Activated T-helper 2 cell treated with anti-CD3 and anti-CD28 coated beads, Interferon-gamma antibody, Interleukin-2, Interleukin-4, amounts not matched to agents 10 μg/mL and 5 μg/mL and 100 μg/mL, durations not matched to agents 14 hours and 24 hours and 36 hours (primary cell): ENCODE measurements at places on chromosomes 6 and 20. TPM values are rescaled to one million over a fixed set of nuclear protein-coding genes. Genes with fewer than 3 reads are reported as not detected.

DNA sequence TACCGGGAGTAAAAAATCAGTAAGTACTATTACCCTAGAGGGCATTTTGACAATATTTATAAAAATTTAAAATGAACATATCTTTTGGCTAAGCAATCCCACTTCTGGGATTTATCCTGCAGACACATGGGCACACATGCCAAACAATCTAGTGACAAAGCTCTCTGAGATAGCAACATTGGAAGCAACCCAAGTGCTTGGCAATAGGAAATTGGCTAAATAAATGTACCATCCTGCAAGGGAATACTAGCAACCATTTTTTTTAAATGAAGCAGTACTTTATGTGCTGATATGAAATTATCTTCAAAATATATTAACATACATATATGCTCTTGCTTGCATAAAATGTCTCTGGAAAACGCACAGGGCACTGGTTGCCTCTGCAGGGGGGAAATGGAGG, 133.8 kb downstream of the SNX5 start:
- no peak for DNase-seq

- no peak for DNase-seq
Observed at GRCh38 chr6:100906325-100906724, 25.2 kb upstream of the ASCC3 start.

GRCh38 chr6:5398530-5398929, 137.2 kb downstream of the FARS2 start:
- no peak for DNase-seq

DNA sequence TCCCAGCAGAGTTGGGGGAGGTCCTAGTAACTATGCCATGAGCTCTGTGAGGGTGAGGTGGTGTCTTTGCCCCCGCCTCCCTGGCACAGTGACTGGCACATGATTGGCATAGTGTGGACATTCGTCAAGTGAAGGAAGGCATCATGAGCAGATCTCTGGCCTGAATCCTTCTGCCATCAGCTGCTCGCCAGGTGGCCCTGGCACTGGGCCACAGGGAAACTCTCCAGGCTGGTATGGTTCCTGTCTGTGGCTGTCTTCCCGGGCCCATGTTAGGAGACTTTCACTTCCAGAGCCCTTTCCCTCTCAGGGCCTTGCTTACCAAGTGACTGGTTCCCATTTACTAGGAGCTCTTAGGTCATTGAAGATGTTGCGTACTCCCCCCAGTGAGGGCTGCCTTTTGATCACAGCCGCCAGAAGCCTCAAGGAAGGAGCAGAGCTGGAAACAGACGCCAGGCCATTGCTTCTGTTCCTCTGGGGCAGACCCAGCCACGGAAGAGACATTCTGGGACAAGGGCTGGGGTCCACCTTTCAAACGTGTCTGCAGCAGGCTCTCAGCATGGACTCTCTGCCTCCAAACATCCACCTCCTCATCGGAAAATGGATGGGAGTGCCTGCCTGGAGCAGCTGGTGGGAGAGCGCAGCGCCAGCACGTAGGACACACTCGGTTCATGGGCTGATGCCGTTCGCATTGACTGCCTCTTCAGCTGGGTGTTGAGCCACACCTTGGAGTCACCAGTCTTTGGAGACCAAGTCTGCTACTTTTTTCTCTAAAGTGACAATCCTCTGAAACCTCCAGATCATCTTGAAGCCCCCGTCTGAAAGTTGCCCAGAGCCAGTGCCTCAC, 67.2 kb downstream of the PTPN1 start:
- DNase-seq: no peak

- DNase-seq: peak; percentile 24
Observed at GRCh38 chr6:104940893-104941728, 15.8 kb upstream of the LIN28B start.

DNA sequence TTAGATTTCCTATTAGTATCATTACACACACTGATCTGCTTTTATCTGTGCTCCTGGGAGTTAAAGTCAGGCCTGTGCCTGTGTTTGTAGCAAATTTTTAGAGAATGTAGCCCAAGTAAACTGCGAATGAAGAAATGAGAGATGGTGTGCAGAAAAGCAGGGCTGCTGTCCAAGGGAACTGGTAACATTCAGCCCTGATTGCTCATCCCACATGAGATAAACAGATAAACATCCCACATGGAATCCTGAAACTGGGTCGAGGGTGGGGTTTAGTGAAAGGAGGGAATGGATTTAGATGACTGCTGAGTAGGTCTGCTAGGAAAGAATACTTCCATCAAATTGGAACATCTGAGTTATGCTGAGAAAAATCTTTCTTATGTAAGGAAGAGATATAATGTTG, 69.1 kb downstream of the GRIK2 start:
- DNase-seq: no peak

DNA sequence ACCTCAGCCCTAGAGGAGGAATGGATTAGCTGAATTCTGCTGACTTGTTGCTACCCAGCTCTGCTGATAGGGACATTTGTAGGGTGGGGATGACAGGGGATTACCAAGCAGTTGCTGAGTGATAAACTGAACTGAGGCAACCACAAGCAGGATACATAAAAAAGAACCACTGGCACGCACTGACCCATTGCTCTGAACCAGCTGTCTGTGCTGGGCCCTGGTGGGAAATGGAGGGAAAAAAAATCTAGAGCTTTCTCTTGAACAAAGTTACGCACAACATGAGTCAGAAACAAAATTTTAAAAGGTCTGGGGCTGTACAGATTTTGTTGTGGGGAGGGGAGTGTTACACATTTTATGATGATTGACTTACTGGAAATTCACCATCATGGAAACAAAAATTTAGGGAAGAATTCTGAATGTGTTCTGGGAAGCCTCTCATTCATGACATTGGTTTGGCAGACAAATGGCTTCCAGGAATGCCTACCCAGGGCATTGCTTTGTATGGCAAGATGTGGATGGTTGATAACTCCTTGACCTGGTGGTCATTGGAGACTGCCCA, 37.7 kb downstream of the FOXO3 start:
- no peak for DNase-seq

Gene VGLL2
- not detected in 2 replicates for total RNA-seq
